Panc1 (cell line): ENCODE measurements at places on chromosomes 7 and 10. TPM values are rescaled to one million over a fixed set of nuclear protein-coding genes. Genes with fewer than 3 reads are reported as not detected.

- no peaks in the 10 kb centered on the region for H3K27me3 ChIP-seq
- DNase-seq, result no peak
- H3K4me1 ChIP-seq, result peaks cover 13% of the 10 kb centered on the region
- no peaks in the 10 kb centered on the region for H3K36me3 ChIP-seq
These were observed 9.2 kb upstream of the HNRNPF start for GRCh38 chr10:43417950-43418768.

DNA sequence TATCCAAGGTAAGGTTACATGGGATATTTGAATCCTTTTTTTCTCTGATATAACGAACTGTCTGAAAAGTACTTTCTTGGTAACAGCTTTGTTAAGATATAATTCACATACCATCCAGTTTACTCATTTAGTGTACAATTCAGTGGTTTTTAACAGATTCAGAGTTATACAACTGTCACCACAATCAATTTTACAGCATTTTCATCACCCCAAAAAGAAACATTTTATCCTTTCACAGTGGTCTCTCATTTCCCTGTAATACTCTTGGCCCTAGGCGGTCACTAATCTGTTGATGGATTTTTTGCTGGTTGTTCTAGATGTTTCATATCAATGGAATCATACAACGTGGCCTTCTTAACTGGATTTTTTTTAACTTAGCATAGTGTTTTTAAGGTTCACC, 91.6 kb downstream of the GLCCI1 start:
- no peak overlapping the region for H3K4me3 ChIP-seq
- DNase-seq, result no peak
- peaks cover 6% of the 10 kb centered on the region; the same call in 1 of the 2 replicates for H3K36me3 ChIP-seq
- no peaks in the 10 kb centered on the region for H3K27me3 ChIP-seq
- no peak overlapping the region for H3K27ac ChIP-seq

- no peak overlapping the region for H3K27ac ChIP-seq
- DNase-seq, result no peak
- peaks cover 2% of the 10 kb centered on the region; the same call in 1 of the 2 replicates for H3K27me3 ChIP-seq
- peaks cover 11% of the 10 kb centered on the region for H3K4me1 ChIP-seq
- no peaks in the 10 kb centered on the region for H3K36me3 ChIP-seq
These were observed 24.0 kb upstream of the RHOBTB1 start for GRCh38 chr10:60967854-60968484.

- DNase-seq, result no peak
- no peaks in the 10 kb centered on the region for H3K4me1 ChIP-seq
- no peak overlapping the region for H3K27ac ChIP-seq
- H3K36me3 ChIP-seq, result no peaks in the 10 kb centered on the region
- no peaks in the 10 kb centered on the region for H3K27me3 ChIP-seq
These were observed 174.8 kb downstream of the FOXP2 start for GRCh38 chr7:114589436-114589835.

DNA sequence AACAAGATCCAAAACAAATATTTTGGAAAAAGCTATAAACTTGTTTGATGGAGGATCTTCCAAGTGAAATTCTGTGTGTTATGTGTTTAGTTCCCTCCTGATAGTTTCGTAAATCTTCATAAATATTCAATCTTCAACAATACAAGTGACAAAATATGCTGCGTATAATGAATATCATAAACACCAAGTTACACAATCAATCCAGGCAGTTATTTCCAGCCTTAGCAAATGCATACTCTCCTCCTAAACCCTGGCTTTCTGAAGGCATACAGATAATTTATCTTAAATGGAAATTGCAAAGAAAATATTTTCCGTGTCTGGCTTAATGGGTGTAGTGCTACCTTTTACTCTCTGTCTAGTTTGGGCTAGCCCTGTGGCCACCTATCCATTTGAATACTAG, 864.9 kb upstream of the ZWINT start:
- no peak for DNase-seq
- no peak overlapping the region for H3K4me3 ChIP-seq
- H3K27me3 ChIP-seq, result no peaks in the 10 kb centered on the region
- no peaks in the 10 kb centered on the region for H3K4me1 ChIP-seq
- H3K27ac ChIP-seq, result no peak overlapping the region
- no peaks in the 10 kb centered on the region for H3K36me3 ChIP-seq

The IRF5 gene
- 8.8 TPM for total RNA-seq

The PPP1R17 gene
- not detected for total RNA-seq

- H3K27me3 ChIP-seq, result no peaks in the 10 kb centered on the region
- no peak overlapping the region for H3K4me3 ChIP-seq
These were observed 99.8 kb downstream of the SEPTIN7 start for GRCh38 chr7:35900651-35901050.

DNA sequence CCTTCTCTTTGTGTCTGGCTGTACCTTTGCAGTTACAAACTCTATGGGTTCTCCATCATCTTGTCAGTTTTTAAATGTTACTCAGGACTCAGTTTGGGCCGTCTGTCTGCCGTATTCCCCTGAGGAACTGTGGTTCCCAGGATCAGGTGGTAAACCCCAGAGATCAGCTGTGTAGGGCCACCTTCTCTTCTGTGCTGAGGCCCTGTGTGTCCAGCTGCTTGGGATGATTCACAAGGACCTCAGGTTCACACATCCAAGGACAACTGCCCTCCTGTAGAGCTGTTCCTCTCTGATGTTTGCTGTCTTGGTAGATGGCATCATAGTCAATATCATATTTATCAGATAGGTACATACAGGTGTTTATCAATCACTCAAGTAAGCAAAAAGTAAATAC, 24.5 kb downstream of the CUL1 start:
- no peak for DNase-seq
- H3K4me3 ChIP-seq, result no peak overlapping the region
- no peak overlapping the region for H3K27ac ChIP-seq
- no peaks in the 10 kb centered on the region for H3K27me3 ChIP-seq
- peaks cover 4% of the 10 kb centered on the region; the same call in 1 of the 2 replicates for H3K4me1 ChIP-seq

The DPYSL4 gene
- total RNA-seq, result 9.9 TPM

The INA gene
- 0.08 TPM for total RNA-seq

GRCh38 chr10:93876381-93876780, 17.4 kb upstream of the SLC35G1 start:
- no peaks in the 10 kb centered on the region for H3K4me1 ChIP-seq
- DNase-seq, result no peak
- no peak overlapping the region for H3K27ac ChIP-seq
- no peaks in the 10 kb centered on the region for H3K27me3 ChIP-seq
- no peaks in the 10 kb centered on the region for H3K36me3 ChIP-seq

GRCh38 chr10:129911451-129912165, 52.5 kb downstream of the EBF3 start:
- no peak overlapping the region for H3K27ac ChIP-seq
- no peaks in the 10 kb centered on the region for H3K4me1 ChIP-seq
- no peak overlapping the region for H3K4me3 ChIP-seq
- no peaks in the 10 kb centered on the region for H3K36me3 ChIP-seq
- DNase-seq, result no peak
- H3K27me3 ChIP-seq, result no peaks in the 10 kb centered on the region; the same call in 1 of the 2 replicates

The MRPS17 gene
- 28.9 TPM for total RNA-seq

The MEOX2 gene
- total RNA-seq, result not detected

DNA sequence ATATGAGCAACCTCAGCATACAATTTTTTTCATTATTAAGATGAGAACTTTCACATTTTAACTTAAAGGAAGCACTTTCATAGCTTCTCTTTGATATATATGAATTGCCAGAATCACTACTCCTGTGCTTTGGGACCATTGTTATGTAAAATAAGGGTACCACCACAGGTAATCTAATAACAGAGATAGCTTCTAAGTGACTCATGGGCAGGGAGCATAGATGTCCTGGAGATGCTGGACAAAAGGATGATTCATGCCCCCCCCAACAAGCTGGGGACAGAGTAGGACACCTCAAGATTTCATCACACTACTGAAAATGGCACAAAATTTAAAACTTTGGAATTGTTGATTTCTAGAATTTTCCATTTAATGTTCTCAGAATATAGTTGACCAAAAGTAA, 641.1 kb downstream of the PCDH15 start:
- H3K27me3 ChIP-seq, result no peaks in the 10 kb centered on the region
- H3K36me3 ChIP-seq, result no peaks in the 10 kb centered on the region
- no peak for DNase-seq
- no peak overlapping the region for H3K4me3 ChIP-seq
- no peak overlapping the region for H3K27ac ChIP-seq

DNA sequence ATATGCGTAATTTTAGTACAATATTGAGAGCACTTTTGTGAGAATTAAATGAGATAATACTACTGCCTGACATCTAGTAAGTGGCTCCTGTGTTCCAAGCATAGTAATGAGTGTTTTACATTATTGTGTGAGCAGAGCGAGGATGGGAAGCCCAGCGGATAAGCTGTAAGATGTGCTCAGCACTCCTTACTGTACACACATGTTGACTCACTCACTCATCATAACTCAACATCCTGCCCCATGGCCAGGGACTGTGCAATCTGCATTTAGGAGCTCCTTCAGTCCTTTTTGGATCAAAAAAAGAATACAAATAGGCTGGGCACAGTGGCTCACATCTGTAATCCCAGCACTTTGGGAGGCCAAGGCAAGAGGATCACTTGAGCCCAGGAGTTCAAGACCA, 72.9 kb upstream of the NEBL start:
- peak; percentile 10 for DNase-seq
- no peaks in the 10 kb centered on the region for H3K36me3 ChIP-seq
- H3K27ac ChIP-seq, result no peak overlapping the region
- H3K27me3 ChIP-seq, result no peaks in the 10 kb centered on the region

- H3K4me3 ChIP-seq, result no peak overlapping the region
- no peak for DNase-seq
- H3K27me3 ChIP-seq, result no peaks in the 10 kb centered on the region
- H3K36me3 ChIP-seq, result no peaks in the 10 kb centered on the region
- H3K27ac ChIP-seq, result no peak overlapping the region
These were observed 396.0 kb downstream of the SEMA3D start for GRCh38 chr7:84790882-84791281.

The VIM gene
- 3,436 TPM for total RNA-seq

DNA sequence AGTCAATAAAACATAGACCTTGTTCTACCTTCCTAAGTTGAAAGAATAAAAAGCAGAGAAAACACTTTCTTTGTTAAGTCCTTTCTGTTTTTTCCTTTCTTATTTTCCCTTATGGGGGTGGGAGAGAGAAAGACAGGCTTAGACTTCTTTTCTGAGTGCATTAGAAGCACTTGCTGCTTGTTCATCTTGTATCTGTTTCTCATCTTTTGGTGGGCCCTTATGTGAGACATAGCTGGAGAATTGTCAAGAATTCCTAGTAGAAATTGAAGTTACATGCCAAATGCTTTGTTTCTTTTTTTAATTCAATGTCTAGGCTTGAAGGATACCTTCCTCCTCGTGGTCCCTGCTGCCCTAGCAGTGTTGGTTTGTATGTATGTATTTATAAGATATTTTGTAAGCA, 6.7 kb downstream of the EIF4EBP2 start:
- H3K27me3 ChIP-seq, result no peaks in the 10 kb centered on the region
- peaks cover 15% of the 10 kb centered on the region for H3K4me1 ChIP-seq
- no peak overlapping the region for H3K27ac ChIP-seq
- no peak overlapping the region for H3K4me3 ChIP-seq
- no peak for DNase-seq
- no peaks in the 10 kb centered on the region for H3K36me3 ChIP-seq

The TUBB8 gene
- 0.08 TPM for total RNA-seq

The SH2D4B gene
- total RNA-seq, result 0.10 TPM

The NPC1L1 gene
- total RNA-seq, result not detected

DNA sequence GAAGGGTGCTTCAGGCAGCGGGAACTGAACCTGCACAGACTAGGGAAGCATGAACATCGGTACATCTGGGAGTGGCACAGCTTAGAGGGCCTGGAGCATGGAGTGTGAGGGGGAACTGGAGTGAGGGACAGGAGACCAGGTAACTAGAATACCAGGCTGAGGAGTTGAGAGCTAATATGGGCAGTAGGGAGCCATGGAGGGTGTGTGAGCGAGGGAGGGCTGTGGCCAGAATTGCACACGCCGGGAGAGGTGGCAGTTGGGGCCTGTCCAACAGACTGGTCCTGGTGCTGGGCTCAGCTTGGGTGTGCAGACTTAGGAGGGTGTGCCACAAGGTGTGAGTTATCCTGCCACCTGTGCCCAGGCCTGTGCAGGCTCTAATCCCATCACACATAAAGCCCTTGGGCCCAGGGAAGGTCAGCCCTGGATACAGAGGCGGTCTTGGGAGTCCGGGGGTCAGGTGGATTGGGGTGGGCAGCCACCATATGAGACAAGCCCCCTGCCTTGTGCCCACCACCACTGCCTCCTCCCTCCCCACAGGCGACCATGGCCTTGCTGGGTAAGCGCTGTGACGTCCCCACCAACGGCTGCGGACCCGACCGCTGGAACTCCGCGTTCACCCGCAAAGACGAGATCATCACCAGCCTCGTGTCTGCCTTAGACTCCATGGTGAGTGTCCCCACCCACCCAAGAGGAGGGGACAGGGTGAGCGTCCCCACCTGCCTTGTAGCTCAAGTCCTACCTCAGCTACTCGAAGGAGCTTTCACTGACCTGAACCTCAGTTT, 54.0 kb downstream of the GTF2IRD1 start:
- no peaks in the 10 kb centered on the region for H3K27me3 ChIP-seq
- no peak for DNase-seq
- H3K36me3 ChIP-seq, result no peaks in the 10 kb centered on the region; the same call in 1 of the 2 replicates

- no peak for DNase-seq
- H3K27me3 ChIP-seq, result peaks cover 14% of the 10 kb centered on the region
- no peaks in the 10 kb centered on the region for H3K36me3 ChIP-seq
- H3K4me1 ChIP-seq, result no peaks in the 10 kb centered on the region
- no peak overlapping the region for H3K27ac ChIP-seq
These were observed 60.4 kb downstream of the NEURL1 start for GRCh38 chr10:103553743-103554487.

DNA sequence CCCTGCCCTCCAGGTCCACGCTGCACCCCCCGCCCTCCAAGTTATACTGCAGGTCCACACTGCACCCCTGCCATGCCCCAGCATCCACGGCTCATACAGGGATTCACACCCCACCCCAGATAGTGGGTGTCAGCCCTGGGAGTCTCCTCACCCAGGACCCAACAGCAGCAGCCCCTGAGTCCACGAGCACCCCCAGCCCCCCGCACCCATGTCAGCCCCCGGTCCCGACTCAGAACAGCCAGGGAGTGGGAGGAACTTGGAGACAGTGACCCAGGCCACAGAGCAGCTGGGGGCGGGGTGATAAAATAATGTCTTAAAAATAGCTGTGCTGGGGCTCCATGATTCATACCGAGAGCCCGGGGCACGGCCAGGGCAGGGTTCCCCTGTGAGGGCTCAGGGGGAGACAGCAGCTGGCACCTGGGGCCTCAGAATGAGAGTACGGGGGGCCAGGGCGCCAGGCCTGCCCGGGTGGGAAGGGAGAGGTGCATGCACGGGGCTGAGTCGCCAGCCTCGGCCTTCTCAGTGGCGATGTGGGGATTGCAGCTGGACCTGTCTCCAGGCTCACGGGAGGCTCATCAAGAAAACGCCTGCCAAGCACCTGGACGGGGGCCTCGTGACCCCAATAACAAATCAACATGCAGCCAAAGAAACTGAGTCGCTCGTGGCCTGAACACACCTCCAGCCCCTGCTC, 29.8 kb downstream of the ADAP1 start:
- no peak overlapping the region for H3K4me3 ChIP-seq
- H3K27me3 ChIP-seq, result no peaks in the 10 kb centered on the region
- no peaks in the 10 kb centered on the region for H3K36me3 ChIP-seq

DNA sequence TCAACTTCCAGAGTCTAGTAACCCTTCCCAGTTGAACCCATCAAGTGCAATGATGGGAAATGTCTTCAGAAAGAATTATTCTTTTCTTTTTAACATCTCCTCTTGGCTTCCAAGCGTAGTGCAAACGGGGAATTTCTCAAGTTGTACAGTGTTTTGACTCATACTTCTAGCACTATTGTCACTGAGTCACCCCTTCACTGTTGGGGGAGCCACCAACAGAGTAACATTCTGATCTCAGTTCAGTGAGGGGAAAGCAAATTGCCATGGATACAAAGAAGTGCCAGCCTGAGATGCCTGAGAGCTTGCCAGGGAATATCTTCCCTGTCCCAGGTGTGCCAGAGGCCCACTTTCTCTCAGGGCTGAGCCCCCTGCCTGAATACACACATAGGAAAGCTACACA, 31.0 kb downstream of the CYP3A5 start:
- DNase-seq, result no peak
- H3K4me3 ChIP-seq, result no peak overlapping the region
- no peaks in the 10 kb centered on the region for H3K27me3 ChIP-seq
- H3K36me3 ChIP-seq, result no peaks in the 10 kb centered on the region
- H3K27ac ChIP-seq, result no peak overlapping the region

The LRRC18 gene
- total RNA-seq, result not detected
